ENCODE measurements at places on chromosomes 3 and 15.
A peak's percentile ranks its signal among the peaks of the same experiment; 100 is the strongest.

- peak; percentile 77 for ATAC-seq
Observed at GRCh38 chr15:42084465-42085235, 9.7 kb downstream of the PLA2G4D start.

DNA sequence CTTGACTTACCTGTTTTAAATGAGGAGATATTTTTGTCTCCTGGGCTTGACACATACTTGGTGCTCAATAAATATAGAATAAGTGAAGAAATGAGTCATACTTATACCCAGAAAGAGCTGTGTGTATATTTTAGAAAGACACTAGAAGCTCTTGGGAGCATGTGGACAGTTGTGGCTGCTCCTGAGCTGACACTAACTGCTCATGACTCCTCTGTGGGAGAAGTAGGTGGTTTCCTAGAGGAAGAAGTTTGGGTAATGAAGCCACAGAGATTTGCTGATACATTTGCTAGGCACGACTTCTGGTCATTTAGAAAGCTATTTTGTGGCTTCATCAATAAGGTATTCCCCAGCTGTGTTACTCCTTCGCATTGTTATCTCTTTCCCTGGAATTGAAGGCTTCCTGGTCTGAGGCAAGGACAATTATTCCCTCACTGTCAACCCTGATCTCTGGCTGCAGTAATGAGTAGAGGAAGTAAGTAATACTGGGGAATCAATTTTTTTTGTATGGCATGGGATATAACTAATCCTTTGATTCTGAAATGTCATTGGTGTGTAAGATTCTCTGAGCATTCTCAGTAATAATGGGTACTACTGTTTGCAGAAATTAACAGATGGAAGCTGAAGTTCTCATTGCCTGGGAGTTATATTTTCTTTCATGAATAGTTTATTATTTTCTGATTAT, 79.6 kb upstream of the DCBLD2 start:
- no peak for ATAC-seq

GRCh38 chr15:31471731-31472430, 145.2 kb downstream of the KLF13 start:
- ATAC-seq: peak; percentile 77

DNA sequence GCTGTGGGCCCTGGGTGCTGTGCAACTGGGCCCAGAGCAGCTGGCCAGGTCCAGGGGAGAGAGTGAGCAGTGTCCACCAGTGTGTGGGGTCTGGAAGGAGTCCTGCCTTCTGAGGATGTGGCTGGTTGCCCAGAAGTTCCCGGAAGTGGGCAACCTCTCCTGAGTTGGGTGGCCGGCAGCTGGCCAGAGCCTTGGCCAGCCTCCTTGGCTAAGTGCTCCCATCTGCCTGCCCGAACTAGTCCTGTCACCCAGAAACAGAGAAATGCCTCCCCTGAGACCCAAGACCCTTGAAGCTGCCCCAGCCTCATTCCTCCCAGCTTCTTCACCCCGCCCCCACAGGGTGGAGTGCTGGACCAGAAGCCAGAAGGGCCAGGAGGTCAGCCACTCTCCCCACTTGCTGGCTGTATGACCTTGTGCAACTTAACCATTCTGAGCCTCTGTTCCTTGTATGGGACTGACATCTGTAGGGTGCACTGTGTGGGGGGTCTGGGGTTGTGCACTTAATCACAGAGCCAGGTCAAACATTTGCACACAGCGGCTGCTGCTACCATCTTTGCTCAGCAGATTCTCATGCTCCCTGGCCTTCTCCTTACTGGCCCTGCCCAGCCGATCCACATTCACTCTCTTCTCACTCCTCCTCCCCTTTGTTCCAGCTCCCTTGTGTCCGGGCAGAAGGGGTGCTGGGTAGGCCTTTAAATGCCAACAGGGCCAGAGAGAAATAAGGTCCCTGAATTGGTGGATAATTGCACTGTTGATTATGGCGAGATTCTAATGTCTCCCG, 7.5 kb upstream of the ALAS1 start:
- peak; percentile 60 for ATAC-seq

GRCh38 chr3:58102976-58103451, 94.8 kb downstream of the FLNB start:
- no peak for ATAC-seq

- no peak for ATAC-seq
Observed at GRCh38 chr15:77684341-77685081, 51.8 kb upstream of the LINGO1 start.

GRCh38 chr3:127680798-127681221, 8.1 kb downstream of the ABTB1 start:
- no peak for ATAC-seq

DNA sequence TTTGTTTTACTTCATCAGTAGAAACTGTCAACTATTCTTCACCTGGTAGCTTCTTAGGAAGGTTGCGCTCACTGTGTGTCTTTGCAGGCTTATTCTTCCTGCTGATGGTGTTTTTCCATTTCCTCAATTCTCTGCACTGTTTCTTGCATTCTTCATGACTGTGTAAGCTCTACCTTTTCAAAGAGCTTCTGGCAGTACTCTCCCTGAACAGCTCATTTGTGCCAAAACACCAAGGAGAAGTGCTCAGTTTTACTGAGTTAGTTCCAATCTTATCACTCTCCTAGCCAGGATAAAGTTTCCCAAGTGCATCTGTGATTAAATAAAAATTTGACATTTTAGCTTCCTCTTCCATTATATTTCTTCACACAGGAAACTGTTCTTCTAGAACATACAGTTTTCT, 339.8 kb downstream of the EPHA3 start:
- peak; percentile 25 for ATAC-seq

DNA sequence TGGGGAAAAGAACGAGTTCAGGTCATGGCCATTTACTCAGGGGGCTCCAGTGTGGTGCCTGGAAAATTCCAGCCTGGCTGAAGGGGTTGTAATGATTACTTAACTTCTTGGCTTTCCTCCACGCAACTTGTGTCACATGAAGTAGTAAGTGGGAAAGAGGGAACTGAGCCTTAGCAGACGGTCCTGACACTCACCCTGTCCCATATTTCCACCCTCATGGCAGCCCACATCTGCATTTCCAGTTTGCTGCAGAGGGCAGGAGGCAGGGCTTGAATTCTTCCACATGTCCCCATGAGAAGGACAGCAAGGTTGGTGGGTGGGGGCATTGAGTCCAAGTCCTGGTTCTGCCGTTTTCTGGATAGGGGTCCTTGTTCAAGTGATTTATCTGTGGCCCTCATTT, 7.8 kb upstream of the CAMP start:
- ATAC-seq: peak; percentile 87

DNA sequence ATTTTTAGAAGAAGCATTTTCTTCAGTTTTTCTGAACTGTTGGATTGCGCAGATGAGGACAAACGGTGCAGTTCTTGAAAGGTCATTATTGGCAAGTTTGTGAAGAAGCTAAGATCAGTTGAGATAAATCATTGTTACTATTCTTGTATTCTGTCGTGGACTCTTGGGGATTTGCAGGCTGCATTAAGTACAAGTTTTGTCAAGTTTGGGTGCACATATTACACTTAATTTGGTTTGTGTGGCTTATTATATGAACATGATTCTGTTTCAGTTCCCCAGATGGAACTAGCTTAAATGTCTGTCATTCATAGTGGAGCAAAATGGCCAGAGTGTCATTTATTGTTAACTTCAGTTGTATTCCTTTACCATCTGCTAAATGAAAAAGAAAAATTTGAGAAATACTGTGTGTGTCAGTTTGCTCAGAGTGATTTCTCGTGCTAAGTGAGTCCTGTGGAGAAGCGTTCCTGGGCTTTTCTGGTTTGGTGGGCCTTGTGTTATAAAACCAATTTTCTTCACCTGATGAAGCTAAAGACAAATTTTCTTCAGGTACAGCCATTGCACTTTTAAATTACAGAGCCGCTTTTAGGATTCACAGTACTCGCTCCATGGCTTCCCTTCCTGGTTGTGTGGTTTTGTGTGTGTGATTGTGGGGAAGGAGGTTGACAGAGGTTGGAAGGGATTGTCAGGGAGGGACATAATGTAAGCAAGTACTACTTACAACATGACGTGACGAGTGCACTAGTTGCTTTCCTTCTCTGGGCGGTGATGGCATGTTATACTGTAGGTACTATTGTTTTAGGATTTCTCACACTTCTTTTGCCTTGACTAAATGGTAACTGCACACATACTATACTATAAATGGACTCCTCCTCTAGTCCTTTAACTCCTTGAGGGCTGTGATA, 1.7 kb downstream of the AKAP13 start:
- ATAC-seq: no peak

DNA sequence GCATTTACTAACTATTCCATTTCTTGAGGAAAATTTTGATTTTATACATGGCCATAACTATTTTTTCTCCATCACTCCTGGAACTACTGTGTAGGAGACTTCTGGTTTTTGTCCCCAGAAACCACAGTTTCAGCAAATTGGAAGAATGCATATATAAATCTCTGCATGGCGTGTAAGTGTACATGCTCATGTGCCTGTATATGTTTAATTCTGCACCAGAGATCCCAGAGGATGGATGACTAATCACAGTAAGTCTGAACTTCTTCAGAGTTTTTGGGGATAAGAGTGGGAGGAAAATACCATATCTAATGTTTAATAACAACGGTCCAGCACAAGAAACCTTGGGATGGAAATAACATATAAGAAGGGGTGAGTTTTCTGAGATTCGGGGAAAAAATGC, 10.9 kb upstream of the COL6A6 start:
- no peak for ATAC-seq

DNA sequence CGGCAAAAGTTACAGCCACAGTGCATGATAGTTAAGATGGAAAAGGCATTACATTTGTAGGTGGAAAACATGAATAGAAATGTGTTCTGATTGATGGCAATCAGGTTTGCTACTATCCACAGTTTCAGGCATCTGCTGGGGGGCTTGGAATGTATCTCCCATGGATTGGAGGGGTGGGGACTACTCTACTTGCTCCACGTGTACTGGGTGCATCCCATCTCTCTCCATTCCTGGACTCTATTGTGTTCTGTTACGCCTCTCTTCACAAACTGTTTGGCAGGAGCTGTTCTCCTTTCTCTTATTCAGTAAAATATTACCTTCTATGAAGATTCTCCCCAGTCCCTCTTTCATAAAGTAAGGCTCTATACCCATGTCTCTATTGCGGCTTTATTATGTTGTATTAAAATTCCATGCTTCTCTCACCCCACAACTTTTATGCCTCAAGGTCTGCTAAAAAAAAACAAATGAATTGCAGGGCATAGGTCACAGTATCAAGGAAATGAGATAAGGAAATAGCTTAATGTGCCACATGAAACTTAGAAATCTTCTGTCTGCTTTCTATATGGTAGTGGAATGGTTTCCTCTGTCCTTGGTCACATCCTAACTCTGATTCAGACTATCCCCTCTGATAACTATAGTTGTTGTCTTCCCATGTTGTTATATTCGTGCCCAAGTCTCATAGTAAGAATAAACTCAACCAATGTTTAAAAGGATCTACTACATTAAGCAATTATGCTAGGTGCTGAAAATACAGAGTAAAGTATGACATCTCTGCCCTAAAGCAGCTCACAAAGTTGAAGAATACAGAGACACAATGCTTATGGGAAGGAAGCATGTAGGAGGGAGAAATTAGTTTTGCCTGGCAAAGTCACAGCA, 43.2 kb downstream of the LRRFIP2 start:
- ATAC-seq: no peak

DNA sequence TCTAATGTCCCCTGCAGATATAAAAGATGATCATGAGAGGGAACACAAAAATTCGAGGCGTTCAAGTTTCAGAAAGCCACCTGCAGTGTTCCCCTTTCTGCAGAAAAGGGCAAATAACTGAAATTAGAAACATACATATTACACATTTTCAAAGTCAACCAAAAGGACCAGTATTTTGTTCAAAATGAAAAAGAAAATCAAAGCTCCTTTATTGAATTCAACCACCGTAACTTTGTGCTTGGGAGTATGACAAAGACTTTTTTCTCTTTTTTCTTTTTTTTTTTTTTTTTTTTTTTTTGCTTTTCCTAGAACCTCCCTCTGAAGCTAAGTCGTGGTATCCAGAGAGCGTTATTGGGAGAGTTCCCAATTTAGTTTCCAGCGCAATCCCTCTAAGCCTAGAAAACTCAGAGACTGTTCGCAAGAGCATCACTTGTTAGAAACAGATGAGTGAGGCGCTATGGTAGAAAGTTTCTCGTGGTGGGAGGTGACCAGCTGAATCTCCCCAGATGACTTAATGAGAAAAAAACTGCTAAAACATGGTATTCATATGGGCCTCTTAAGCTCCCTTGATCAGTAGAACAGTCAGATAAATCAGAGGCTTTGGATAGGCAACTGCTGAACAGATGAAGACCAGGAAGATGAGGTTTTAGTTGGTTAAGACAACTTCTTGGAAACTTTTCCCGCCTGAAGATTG, 77.4 kb downstream of the MB21D2 start:
- no peak for ATAC-seq

GRCh38 chr15:28208583-28208982, 109.5 kb upstream of the OCA2 start:
- no peak for ATAC-seq

Measured in gastroesophageal sphincter (tissue), 4 donors.